ENCODE measurements at places on chromosomes 4 and X.

GRCh38 chrX:51496501-51497291 is at the start of gene NUDT11:
TSS of gene NUDT11 (minus strand) at chrX:51496592. CDS start at chrX:51496444, 148 bp downstream.
- DNase-seq, result peak; percentile 32

GRCh38 chr4:167930166-167930565 is 162.2 kb upstream of the ANXA10 start:
- DNase-seq, result no peak

DNA sequence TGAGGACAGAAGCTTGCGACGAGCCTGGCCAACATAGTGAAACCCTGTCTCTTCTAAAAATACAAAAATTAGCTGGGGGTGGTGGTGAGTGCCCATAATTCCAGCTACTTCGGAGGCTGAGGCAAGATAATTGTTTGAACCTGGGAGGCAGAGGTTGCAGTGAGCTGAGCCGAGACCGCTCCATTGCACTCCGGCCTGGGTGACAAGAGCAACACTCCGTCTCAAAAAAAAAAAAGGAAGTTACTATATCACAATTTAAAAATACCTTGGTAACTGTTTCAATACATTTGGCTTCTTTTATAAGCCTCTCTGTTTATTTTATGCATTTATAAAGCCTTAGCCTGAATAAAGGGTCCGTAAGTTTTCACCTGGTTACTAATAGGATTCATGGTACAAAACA is 46.6 kb upstream of the CHRNA9 start:
- DNase-seq, result no peak

- no peak for DNase-seq
Measured at GRCh38 chr4:149765630-149766029, 50.0 kb downstream of the IQCM start.

GRCh38 chr4:185280608-185281007 is 71.2 kb downstream of the SNX25 start:
- no peak for DNase-seq

DNA sequence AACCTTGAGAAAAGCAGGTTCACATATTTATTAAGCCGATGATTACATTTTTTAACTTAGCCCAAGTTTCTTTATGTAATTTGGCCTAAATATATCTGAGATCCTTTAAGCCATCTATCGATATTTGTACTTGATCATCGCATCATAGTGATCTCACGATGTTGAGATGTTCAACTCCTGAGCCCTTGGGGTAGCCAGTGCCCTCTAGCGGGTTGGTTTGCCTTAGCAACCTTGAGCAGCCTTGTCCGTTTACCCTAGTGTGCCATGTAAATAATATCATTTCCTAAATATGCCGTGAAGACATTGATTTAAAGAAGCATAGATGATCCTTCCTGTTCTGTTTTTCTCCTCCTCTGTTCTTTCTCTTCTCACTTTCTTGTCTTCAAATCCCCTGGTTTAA is 432.2 kb downstream of the RPA4 start:
- no peak for DNase-seq

DNA sequence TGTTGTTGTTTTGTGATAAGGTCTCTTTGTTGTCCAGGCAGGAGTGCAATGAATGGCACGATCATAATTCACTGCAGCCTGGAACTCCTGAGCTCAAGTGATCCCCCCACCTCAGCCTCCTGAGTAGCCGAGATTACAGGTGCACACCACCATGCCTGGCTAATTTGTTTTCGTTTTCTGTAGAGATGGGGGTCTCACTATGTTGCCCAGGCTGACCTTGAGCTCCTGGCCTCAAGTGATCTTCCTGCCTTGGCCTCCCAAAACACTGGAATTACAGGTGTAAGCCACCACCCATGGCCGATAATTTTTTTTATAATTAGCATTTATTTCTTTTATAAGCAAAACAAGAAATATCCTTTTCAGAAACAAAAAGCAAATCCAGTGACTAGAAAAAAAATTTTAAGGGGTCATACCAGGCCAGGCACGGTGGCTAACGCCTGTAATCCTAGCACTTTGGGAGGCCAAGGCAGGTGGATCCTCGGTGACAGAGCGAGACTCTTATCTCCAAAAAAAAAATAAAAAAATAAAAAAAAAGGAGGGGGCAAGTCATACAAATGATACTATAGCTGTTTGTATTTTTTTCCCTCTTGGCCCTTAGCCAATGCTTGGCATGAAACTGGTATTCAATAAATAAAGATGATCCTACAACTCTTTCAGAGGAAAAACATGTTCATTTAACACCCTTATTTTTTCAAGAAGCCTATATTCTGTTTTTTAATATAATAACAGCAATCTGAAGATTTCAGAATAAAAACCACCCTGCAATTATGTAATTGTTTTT is 3.4 kb downstream of the PLAC8 start:
- no peak for DNase-seq

DNA sequence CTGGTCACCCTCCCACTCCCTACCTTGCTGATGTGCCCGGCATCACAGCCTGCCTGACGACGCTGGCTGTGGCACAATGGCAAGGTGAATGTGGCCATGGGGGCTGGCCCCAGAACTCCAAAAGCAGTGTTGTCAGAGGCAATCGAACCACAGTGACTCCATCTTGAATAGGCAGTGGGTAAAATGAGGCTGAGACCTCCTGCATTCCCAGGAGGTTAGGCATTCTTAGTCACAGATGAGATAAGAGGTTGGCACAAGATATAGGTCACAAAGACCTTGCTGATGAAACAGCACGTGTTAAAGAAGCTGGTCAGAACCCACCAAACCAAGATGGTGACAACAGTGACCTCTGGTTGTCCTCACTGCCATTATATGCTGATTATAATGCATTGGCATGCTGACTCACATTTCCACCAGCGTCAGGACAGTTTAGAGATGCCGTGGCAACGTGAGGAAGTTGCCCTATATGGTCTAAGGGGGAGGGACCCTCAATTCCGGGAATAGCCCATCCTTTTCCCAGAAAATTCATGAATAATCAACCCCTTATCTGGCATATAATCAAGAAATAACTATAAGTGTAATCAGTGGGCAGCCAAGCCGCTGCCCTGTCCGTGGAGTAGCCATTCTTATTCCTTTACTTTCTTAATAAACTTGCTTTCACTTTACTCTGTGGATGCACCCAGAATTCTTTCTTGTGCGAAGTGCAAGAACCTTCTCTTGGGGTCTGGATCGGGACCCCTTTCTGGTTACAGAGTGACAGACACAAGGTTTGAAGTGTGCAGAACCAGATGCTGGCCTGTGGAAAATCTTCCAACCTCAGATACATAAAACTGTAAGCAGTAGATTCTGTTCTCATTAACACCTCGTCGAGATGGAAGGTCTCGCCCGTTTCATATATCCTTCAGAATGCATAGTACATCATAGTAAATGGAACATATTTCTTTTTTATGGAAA is 26.8 kb upstream of the CLDN24 start:
- DNase-seq, result no peak

- no peak for DNase-seq
Measured at GRCh38 chr4:153570228-153570973, 104.2 kb downstream of the TMEM131L start.

GRCh38 chr4:13626492-13627177 is 890 bp downstream of the BOD1L1 start:
- no peak for DNase-seq

DNA sequence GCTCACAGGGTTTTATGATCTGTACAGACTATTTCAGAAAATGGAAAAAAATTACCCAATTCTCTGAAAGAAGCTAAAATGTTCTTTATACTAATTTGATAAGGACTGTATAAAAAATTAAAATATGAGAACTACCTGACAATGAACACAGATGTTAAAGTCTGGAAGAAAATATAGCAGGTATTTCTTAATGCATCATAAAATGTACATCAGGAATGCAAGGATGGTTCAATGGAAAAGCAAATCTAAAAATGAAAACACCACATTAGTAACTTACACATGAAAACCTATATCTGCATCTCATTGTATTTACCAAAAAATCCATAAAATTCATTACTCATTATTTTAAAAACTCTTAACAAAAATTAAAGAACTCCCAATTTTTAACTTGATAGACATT is 39.4 kb downstream of the ARHGAP6 start:
- DNase-seq, result no peak

All from activated T-cell treated with anti-CD3 and anti-CD28 coated beads for 4 hours (primary cell).